ENCODE measurements at places on chromosomes 5 and 9.

GRCh38 chr9:131622523-131622922, 77.2 kb downstream of the PRRT1B start:
- DNase-seq: no peak

- no peak for DNase-seq
These were observed 48.5 kb downstream of the SIL1 start for GRCh38 chr5:139149477-139150199.

DNA sequence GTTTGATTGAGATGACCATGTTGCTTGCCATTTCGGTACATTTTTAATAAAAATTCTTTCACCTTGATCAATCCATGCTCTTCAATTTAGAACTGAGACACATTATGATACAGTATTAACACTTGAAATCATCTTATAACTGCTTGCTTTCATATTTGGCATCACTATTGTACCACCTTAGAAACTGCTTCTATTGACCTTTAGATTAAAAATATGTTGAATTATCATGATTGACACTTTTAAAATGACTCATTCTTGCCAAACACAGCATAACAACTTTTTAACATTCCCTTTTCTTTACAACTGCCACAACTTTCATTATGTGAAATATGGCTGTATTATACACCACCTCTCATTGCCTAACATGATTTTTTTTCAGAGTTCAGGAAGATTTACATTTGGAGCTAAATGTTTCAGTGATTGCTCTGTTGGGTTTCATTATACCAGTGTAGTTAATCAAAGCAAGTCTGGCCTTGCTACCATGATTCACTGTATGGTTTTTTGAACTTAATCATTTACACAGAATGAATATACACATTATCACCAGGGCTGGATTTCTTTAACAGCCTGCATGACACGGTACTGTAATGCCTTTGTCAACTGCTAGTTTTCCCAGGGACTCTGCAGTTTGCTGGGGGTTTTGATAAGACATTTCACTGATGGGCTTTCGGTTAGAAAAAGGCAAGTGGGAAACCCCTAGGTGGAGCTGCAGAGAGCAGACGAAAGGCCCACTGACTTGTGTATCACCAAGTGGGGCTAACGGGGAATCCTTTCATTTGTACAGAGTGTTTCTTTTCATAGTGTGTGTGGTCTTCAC, 93.6 kb upstream of the TLE4 start:
- peak; percentile 58 for DNase-seq

GRCh38 chr9:128724744-128725211, 851 bp upstream of the ZDHHC12 start:
- peak; percentile 85 for DNase-seq

- no peak for DNase-seq
These were observed 286.6 kb downstream of the CRB2 start for GRCh38 chr9:123642291-123643278.

DNA sequence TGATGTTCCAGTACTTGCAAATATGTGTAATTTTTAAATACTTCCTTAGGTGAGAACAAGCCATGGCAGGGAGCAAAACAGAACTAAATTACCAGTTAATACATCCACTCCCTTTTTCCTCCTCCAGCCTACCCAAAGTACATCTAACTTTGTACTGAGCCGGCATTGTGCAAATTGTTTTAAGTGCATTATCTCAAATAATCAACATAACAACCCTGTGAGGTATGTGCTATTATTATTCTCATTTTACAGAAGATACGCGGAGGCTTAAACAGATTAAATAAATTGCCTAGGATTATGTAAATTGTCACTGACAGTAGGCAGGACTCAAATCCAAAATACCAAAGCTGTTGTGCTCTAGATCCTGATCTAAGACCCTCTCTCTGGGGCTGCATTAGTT, 55.5 kb upstream of the KLF4 start:
- no peak for DNase-seq

DNA sequence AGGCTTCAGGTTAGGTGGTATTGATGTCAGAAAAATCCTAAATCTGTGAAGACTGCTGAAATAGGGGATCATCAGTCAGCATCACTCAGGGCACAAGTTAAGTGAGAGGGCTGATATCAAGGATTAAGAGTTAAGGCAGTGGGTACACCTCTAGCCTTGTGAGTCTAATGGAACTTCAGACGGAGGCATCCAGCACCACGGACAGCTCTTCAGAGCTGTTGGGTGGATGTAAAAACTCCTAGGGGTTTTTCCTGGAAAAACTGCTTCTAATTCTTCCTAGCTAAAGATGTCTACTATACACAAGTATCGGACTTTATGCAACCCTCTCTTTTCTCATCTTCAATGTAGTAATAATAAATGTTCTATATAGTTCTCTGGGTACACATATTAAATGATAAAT, 165.9 kb downstream of the SH3GL2 start:
- DNase-seq: peak; percentile 54

GRCh38 chr5:68000805-68001204, 214.8 kb upstream of the PIK3R1 start:
- DNase-seq: no peak

DNA sequence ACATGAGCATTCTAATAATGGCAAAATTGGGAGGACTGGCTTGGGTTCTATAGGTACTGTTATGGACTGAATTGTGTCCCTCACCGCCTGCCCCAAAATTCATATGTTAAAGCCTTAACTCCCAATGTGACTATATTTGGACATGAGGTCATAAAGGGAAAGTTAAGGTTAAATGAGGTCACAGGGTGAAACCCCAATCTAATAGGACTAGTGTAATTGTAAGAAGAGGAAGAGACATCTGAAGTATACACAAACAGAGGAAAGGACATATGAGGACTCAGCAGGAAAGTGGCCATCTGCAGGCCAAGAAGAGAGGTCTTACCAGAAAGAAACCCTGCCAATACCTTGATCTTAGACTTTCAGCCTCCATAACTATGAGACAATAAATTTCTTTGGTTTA, 23.1 kb downstream of the RNF180 start:
- DNase-seq: no peak

GRCh38 chr5:172835290-172835993, 1.4 kb downstream of the ERGIC1 start:
- DNase-seq: no peak

DNA sequence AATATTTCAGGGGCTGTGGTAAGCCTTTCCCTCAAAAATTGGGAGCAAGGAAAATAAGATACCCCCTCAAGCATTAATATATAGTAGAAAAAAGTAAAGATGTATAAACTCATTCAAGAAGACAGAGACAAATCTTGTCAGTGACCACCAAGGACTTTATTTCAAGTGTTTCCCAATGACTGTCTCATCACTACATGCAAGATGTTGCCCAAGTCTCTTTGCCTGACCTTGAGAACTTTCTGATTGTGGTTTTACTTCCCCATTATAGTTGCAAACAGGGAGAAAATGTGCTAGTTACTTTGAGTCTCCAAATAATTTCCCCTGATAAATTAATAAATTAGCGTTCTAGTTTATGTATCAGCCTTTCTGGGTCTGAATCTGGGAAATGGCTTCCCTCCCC, 4.0 kb upstream of the SLC46A2 start:
- DNase-seq: no peak

All from ecto neural progenitor cell (in vitro differentiated cells).